ENCODE measurements at places on chromosomes 7 and 10.

DNA sequence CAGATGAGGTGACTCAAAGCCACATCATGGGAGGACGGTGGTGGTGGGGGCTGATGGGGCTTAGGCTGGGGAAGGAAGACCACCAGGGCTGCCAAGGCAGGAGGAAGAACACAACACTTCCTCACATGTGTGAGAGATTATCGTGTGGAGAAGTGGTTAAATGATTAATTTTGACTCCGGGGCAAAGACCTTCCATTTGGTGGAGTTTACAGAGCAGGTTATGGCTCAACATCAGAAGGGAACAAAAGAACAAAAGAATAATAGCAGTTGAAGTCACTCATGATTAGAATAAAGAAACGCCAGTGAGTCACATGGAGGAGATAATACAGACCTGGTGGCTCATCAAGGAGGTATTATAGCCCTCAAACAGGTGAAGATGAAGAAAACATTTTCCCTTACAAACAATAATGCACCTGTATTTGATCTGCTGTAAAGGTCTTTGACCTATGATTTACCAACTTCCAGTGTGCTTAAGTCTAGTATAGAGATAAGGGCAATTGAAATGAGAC lies 170.1 kb downstream of the PKD1L1 start:
- no peak for DNase-seq

DNA sequence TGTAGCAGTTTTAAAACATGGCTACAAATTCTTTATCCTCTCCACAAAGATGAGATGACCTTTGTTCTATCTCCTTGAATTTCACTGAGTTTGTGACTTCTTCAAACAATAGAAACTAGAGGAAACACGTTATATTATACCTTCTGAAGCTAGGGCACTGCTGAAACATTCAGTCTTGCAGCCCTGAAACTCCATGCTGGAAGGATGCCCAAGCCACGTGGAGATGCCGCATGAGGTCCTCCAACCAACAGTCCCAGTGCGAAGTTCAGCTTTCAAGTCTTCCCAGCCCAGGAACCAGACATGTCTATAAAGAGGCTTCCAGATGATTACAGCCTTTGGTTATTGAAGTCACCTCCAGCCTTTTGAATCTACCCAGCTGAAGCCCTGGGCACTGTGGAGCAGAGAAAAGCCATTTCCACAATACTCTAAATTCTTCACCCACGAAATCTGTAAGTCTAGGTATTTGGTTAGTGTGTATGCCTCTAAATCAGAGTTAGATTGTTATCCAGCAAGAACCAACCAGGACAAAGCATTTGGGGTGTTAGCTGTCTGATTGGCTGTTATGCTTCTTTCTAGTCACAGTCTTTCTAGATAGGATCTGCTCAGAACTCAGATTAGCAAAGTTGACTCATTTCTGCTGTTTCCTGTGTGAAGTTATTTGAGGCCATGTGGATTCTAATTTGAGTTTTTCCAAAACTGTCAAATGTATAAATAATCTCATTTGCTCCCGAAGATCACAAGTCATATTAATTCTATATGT lies 186.5 kb upstream of the TMEM72 start:
- DNase-seq: no peak

DNA sequence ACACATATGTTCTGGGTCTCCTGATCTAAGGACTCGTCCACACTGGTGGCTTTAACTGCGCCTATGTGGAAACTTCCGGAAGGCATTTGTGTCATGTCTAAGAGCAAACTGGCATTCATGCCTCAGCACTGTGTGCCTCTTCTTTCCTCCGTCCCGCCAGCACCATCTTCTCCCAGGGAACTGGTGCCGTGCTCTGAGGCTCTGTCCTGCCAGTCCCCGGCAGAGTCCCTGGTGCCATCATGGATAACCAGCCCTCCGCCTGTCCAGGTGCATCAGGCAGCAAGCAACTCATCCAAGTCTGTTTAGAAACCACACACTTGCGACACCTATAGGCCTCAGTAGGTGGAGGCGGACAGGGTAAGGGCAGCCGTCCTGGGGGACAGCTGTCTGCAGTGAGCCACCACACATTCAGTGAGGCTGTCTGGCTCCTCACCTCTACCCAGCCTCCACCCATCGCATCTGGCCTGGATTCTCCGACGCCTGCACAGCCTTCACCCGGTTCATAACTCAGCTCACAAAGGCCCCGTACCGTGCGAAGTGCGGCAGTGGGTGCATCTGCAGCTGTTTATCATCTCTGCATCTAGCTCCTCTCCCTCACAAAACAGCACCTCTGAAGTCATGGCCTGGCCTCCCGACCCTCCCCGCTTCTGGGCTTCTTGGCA lies 162.7 kb downstream of the DIP2C start:
- no peak for DNase-seq

DNA sequence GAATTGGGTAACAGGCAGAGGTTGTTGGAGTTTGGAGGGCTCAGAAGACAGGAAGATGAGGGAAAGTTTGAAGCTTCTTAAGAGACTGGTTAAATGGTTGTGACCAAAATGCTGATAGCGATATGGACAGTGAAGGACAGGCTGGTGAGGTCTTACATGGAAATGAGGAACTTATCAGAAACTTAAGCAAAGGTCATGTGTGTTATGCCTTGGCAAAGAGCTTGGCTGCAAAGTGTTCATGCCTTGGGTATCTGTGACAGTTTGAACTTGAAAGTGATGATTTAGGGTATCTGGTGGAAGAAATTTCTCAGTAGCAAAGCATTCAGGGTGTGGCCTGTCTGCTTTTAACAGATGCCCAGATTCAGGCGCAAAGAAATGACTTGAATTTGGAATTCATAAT lies 64.5 kb upstream of the EEPD1 start:
- no peak for DNase-seq

- DNase-seq: no peak
Measured at GRCh38 chr10:93462881-93463280, 19.3 kb downstream of the MYOF start.

GRCh38 chr10:117920956-117921355 lies 125.8 kb downstream of the RAB11FIP2 start:
- DNase-seq: no peak

DNA sequence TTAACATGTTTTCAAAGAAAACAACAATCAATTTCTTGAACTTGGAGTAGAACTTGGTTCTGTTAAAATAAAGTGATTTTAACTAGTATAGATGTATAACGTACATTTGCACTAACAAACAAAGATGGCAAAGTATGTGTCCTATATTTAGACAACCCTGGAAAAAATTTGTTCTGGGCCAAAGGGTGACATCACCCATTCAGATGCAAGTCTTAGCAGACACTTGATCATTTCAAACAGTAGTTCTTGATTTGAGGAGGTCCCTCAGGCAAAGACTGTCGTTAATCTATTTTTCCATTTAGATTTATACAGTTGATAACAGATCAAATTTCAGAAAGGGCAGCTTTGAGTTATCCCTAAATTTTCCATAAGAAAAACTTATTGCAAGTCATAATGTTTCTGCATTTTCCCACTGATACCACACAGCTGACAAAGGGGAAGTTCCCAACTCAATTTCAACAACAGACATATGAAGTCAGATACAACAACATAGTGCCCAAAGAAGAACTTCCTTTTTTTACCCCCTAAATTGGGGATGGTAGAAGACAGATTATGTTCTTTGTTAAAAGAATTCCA lies 5.2 kb downstream of the NMT2 start:
- no peak for DNase-seq

DNA sequence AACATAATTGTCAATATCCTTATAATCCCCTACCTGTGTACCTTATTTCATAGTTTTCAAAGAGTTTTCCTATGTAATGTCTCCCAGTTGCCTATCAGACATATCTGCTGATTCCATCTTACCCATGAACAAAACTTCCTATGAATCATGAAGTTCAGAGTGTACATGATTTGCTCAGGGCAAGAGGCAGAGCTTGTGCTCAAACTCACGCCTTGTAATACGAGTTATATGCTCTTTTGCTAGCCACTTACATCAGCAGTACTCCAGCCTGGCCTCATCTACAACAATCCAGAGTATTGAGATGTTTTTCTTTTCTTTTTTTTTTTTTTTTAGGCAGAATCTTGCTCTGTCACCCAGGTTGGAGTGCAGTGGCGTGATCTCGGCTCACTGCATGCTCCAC lies 11.8 kb downstream of the PKD2L1 start:
- no peak for DNase-seq

All from SW480 (cell line).